NCI-H1436 treated with DMSO at 0.1 percent for 48 hours (cell line): ENCODE measurements at places on chromosomes 7 and 10.

DNA sequence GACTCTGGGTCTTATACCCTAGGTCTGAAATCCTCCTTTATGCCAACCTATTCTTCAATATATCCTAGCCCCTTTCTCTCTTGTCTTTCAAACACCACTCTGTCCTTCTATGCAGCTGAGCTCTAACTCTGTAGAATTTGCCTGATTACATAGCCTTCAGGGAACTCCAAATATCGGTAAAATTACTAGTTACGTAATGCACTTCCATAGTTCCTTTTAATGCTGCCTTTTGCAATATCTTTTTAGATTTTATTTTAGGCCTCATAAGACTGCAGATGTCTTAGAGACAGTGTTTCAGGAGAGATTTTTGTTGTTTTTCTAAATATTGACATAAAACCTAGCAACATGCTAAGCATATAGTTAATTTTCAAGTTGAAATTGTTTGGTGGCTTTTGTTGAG, 924.8 kb downstream of the CNTNAP2 start:
- DNase-seq, result no peak

DNA sequence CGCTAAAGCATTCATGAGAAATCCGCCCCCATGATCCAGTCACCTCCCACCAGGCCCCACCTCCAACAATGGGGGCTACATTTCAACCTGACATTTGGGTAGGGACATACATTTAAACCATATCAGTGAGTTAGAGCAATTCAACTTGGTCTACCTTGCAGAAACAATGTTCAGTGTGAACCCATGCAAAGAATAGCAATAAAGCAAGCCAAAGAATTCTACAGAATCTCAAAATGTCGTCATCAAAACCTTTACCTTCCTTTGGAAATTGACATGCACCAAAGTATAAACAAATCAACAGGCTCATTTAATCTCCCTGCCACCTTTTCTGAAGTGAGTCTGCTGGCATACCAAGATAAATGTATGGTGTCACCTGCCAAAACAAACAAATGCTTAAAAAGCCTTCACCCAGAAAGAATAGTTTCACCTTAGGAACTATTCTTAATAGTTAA, 68.8 kb upstream of the ABLIM1 start:
- DNase-seq, result no peak

DNA sequence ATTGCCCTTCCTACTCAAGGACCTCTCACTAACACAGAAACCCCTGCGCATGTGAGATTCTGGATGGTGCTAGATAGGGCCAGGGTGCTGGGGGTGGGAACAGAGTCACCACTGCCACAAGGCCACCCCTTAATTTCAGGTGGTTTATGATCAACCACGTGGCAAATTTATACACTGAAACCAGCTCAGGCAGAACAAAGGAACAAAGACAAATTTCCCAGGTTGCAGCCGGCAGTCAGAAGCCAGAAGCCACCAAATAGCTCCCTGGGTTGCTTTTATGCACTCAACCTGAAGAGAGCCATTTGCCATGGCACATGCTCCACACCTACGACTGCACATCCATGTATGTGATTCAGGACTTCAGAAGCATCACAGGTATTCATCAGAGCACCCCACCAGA, 2.5 kb downstream of the VOPP1 start:
- DNase-seq, result no peak

GRCh38 chr7:74324531-74325209, 35.5 kb downstream of the CLIP2 start:
- no peak for DNase-seq

- DNase-seq, result no peak
Observed at GRCh38 chr7:153638821-153639435, 413.3 kb upstream of the DPP6 start.

DNA sequence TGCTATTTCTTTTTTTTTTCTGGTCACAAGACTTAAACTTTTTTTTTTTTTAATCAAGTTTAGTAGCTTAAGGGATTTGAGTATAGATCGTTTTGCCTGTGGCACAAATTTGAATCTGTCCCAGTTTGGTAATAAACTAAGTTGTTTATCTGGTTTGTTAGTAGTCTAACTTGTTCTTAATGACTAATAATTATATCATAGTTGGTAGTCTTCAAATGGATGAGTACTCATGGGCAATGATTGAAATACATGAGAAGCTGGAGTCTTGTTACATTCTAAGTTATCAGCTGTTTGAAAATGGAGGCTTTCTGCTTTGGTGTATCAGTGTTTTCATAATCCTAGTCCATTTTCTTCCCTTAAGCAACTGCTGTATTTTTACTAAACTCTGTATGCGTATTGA, 12.3 kb downstream of the BTAF1 start:
- no peak for DNase-seq

- no peak for DNase-seq
Observed at GRCh38 chr10:89134963-89135362, 72.2 kb downstream of the CH25H start.
